ENCODE measurements at places on chromosomes 2 and 18.

DNA sequence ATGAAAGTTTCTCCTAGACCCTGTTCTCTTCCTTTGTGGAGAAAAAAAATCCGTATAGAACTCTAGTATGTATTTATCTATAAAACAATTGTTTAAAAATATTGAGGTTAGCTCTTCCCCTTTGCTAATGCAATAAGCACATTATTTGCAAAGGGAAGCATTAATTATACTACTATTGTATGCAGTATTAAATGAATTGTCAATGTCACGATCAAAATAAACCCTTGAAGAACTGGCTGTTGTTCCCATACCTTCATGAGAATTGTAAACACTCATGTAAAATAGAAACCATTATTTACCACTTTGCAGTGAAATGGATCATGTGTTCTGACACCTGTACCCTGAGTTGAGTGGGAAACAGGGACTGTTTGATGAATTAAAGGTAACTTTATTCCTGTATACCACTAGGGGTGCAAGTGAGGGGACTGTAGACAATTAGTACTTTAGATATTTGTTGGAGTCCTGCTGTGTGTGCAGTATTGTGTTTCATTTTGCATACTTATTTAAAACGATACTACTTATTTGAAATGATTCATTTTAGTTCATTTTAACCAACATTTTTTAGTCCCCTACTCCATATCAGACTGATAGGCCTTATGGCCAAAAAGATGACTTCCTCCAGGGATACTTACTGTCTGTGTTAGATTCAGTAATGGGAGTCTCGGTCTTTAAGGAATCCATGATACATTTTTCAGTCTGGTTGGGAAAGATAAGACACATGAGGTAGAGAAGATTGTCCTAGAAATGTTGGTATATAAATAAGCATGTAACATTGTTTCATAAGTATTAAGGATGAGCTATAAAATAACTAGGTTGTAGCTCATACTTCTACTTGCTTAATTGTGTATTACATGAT lies 7.9 kb downstream of the PKP4 start:
- no peak for DNase-seq

DNA sequence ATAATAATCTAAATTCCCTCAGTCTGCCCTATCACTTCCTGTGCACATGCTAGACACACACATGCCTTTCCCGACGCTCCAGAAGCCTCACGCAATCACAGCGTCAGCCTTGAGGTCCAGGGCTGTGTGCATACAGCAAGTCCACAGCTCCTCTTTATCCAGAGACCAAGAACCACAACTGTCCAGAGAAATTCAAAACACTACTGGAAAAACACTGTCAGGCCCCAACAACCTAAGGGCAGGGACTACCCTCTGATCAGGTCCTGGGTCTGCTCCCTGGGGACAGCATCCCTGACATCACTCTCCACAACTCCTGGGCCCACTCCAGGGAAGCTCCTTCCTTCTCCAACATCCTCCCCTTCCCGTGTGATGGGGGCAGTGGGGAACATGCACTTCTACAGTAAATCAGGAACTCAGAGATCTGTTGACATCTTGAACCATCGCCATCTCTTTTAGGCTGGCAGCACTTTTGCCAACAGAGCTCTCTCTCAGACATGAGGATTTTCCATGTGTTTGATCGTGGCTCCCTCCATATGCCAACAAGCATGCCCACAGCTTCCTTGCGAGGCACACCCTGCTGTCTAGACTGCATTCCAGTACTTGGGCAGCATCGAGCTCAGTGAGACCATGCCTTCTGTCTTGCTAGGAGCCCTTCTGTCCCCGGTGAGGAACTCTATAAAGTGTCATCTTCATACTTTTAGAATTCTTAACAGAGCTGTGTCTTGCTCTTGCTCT lies 15.4 kb downstream of the TEX51 start:
- DNase-seq: no peak

DNA sequence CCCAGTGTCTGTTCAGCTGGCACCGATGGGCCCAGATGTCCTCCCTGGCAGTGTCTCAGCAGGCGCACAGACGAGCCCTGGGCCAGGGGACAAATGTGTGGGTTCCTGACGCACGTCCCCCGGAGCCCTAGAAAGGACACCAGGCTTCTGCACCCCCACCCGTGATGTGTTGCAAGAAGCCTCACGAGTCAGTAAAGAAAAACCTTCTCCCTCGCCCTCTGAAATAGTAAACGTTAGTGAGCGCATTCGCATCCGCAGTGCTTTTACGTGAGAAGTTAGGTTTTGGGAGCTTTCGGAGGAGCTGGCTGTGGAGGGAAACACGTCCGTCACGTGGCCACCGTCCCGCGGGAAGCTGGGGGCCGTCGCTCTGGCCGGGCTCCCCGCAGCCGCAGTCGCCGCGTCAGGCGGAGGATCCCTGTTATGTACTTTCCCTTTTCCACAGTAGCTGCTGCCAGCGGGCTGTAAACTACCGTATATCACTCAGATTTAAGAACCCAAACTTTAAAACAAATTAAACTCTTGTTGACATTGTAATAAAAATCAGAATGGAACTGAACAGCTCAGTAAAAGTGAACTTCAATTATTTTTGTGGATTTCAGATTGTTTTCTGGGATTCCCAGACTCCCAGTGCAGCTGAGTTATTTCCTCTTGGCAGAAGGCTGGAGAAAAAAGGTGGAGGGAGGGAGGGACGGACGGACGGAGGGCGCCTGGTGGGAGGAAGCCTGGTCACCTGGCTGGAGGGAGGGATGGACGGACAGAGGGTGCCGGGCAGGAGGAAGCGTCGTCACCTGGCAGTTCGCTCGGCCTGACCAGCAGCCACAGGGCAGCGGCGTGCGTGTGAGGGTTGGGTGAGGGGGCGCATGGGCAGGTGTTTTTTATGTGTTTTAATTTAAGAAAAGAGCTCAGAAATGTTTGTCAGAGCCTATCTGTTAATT lies 112.1 kb downstream of the NFATC1 start:
- DNase-seq: no peak

DNA sequence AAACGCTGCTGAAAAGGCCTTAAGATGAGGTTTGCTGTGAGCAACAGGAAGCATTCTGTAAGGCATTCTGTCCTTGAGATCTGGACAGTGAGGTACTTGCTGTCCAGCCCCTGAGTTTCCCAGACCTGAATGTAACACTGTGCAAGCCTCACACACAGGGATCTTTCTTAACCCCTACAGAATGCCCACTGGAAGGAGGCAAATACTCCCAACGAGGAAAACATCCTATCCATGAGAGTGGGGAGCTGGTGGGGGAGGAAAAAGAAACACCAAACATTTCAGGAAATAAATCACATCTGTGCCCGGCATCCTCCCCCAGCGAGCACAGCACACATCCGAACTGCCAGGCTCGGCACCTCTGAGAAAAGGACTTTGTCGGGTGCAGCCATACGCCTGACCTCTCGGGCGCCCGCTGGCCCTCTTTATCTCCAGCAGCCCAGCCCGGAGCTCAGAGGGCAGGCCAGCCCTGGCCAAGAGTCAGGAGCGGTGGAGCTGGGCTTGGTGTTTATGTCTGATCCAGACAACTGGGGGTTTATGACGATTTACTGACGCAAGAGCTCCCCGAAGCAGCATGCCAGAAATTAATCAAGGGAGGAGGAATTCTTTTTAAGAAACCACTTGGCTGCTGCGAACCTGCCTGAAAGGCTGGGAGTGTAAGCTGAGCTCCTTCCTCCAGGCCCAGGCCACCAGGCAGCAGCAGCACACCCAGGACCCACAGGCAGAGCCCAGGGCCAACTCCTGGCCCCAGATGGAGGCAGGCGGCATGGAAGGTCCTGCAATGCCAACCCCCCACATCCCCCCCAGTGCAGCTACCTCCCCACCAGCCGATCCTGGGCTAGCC lies 72.2 kb downstream of the HDAC4 start:
- DNase-seq: no peak

DNA sequence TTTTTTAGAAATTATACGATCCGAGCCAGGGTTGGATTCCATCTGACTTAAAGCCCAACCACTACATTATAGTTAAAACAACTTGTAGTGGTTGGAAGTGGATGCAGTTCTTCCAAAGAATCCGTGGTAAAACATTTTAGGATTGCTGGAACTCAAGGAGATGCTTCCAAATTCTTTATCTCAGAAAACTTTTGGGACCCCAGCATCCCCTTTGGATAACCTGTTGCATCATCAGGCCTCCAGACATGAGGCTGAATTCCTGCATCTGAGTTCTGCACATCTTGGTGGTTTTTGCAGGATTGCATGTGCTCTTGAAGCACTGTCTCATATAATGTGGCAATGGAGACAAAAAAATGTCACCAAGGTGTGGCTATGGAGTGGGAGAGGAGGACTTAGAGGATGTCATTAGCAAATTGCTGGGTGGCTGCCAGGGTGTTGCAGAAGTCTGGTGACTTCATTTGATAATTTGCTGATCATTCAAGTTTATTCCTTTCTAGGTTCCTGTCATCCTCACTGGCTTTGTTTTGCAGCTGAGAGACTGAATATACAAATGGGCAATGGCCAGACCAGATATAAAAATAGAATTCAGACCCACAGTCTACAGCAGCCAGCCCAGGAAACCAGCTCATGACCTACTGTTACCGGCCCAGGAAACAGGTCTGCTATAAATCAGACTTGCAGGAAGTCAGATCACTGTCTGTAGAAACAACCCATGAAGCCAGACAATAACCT lies 207.7 kb downstream of the BCL2 start:
- no peak for DNase-seq

DNA sequence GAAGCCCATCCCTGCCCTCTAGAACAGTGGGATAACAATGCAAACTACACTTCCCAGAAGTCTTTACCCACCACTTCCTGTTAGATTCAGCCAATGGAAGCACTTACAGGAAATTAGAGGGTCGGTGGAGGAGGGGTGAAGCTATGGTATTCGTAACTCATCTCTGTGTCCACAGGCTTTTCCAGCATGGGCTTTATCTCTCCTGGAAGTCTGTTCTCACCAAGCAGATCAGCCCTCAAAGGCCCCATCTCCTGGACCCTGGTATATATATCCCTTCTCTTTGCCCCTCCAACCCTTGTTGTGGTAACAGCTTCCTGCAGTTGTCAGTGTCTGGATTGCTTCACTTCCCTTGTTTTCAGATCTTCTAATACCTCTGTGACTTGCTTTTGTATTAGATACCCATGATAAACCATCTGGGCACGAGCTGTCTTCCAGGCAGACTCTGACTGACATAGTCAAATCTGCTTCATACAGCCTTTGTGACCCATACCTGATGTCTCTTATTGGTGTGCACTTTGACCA lies 475.0 kb upstream of the POU3F3 start:
- DNase-seq: no peak
